ENCODE measurements at places on chromosomes 2 and 18.

- no peak for DNase-seq
These were observed 80.5 kb downstream of the AAK1 start for GRCh38 chr2:69563021-69563420.

DNA sequence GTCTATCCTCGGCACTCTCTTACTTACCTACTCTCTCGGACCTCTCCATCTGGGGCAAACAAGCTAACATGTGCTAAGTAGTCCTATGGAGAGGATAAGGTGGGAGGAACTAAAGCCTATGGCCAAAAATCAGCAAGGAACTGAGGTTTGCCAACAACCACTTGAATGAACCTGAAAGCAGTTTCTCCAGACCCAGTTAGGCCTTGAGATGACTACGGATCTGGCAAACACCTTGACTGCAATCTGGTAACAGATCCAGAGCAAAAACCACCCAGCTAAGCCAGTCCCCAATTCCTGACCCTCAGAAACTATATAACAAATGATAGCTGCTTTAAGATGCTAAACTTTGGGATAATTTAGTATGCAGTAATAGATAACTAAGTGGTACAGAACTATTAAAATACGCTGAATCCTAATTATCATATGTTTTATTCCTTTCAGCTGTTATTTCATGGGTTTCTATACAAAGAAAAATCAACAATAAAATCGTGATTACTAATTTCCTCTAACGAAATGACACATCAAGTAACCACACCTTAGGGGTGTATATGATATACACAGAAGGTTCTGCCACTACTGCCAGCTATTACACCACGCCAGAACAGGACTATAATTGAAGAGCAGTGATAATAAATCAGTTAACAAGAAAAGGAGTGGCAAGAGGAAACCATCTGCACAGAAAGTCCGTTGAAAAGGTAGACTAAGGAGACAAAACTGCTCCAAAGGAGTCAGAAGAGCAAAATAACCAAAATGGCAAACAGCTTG, 3.2 kb downstream of the FARSB start:
- no peak for DNase-seq

DNA sequence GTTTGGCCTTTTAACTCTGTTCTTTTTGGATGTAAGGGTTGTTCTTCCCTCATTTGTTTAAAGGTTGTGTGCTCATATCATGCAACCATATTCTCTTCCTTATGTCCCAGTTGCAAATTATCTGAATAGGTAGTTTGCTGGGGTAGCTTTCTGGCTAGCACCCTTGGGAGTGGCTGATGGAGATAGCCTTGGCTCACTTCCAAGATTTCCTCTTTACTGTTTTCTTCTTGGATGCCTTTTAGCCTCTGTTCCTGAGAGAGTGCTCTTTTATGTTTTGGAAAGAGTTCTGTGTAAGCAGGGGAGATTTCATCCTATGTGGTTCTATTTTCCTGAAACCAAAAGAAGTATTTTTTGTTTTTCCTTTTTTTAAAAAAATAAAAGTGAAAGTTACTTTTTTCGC, 25.4 kb downstream of the USP14 start:
- no peak for DNase-seq

DNA sequence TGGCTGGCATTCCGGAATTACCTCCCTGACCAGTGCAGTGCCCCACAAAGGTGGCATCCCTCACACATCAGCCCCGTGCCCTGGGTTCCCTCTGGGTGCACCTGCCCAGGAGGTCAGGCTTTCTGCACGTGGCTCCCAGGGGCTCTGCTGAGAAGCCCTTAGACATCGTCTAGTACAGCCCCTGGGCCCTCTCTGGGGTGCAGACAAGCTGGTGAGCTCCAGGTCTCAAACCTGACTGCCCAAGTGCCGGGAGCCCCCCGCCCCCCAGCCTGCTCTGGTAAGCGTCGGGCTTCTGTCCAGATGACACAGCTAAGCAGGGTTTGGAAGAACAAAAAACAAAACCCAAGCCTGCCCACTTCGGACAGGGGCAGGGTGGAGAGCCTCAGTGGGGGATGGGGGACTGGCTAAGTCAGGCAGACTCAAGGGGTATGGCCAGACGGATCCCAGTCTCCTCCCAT, 20.2 kb downstream of the TWIST2 start:
- no peak for DNase-seq

- DNase-seq, result no peak
These were observed 63.2 kb upstream of the STK39 start for GRCh38 chr2:168310580-168310979.

DNA sequence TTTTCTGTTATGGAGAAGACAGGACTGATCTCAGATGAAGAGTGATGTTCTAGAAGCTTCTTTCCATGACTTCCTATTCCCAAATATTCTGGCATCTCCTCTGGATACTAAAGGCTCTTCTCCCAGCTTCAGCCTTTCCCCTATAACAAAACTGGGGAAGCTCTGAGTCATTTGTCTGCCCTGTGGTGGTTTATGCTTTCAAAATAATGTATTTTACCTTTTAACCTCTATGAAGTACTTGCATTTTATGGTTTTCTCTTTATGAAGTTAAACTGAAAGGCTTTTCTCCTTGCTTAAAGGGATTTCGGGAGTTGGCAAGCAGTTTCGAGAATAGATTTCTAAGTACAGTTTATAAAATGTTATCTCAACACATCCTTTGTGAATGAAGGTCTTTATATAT, 104.4 kb downstream of the TANC1 start:
- no peak for DNase-seq

- DNase-seq, result no peak
These were observed 57.1 kb downstream of the HPCAL1 start for GRCh38 chr2:10359731-10360329.

DNA sequence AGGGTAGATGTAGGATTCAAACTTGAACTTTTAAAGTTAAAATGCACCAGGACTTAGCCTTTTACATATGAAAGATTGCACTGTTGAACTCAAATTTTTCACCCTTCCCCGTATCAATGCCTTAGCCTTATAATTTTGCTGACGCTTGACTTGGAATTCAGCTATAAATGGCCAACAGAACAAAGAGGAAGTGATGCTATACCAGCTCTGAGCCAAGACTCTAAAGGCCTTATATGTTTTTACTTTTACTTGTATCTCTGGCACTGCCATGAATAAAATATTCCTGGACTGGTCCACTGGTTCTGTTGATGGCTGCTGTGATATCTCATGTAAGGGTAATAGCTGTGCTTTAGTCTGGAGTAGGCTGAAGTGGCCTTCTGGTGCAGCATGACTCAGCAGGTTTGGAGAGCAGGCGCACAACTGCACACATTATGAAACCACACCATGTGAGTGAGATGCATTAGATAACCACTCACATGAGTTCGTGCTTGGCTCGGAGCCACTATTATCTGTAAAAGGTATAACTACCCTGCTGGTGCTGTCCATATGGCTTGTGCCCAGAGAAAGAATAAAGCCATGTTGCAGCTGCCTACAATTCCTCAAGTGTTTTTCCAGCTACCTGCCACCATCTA, 8.4 kb upstream of the IER3IP1 start:
- no peak for DNase-seq

- DNase-seq, result no peak
These were observed 5.9 kb downstream of the CATIP start for GRCh38 chr2:218362606-218363005.

DNA sequence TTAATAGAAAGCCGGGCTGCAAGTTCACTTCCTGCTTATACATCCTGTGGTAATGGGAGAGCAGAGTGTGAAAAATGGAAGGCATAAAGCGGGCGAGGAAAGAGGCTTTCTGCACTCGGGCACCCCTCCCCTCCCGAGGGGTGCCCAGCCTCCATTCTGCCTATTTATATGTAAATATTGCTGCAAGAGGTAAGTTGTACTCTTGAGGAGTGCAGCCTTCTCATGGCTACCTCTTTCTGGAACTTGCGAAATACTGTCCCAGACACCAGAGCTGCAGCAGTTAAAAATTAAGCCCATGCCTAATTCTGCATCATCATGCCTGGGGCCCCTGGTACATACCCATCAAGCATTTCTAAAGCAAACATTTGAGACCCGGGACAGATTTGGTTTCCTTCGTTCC, 156.0 kb downstream of the GBX2 start:
- no peak for DNase-seq

GRCh38 chr2:141242008-141242407, 888.8 kb downstream of the LRP1B start:
- DNase-seq, result no peak

DNA sequence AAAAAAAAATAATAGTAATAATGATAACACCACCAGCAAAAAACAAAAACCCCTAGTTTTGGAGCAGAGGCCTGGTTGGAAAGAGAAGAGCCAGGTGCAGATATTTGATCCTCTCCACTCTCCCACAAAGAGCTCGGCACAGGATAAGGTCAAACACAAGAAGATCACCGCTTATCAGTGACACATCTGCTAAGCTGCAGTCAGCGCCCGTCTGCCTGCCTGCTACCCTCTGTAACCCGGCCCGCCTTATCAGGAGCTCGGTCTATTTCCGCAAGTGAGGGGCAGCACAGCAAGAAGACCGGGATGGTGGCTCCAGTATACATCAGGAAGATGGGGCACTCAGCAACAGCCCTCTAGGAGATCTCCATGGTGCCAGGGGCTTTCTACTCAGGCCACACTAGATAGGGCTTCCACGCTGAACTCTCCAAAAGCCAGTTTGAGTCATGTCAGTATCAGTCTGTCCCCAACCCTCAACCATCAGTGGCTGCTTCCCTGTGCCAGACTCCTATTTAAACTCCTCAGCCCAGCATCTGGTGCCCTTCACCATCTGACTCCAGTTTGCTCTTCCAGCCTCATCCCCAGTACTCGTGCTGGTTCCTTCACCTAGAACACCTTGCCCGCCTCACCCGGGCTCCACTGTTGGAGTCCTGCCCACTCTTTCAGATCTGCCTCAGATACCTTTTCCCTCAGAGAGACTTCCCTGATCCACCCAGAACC, 67.3 kb upstream of the PPP1CB start:
- DNase-seq, result no peak

DNA sequence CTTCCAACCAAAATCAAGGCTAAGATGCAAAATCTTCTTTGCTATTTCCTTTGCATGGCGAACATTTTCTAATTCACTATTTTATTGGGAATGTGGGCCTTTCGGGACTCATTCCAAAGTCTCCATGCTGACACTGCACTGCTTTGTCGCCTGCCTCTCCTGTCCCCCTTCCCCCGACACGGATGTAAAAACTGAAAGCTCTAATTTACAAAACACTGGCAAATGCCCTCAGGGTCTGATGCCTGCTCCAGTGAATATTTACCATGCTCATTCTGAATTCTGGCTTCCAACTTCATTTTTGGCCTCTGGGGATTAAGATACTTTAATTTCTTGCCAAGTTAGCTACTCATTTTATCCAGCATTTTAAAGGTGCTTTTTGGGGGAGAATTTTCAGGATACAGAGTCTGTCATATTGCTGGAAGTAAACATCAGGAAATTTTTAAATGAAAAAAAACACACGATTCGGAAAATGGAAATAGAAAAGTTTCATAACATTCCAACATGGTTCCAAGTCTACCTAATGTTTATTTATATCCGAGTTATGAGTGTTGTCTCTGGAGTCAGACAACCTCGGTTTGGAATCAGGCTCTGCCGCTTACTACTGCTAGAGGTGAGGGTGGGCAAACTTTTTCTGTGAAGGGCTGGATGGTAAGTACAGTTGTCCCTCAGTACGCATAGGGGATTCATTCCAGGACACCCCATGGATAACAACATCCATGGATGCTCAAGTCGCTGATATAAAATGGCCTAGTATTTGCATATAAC, 14.6 kb upstream of the LTBP1 start:
- no peak for DNase-seq

DNA sequence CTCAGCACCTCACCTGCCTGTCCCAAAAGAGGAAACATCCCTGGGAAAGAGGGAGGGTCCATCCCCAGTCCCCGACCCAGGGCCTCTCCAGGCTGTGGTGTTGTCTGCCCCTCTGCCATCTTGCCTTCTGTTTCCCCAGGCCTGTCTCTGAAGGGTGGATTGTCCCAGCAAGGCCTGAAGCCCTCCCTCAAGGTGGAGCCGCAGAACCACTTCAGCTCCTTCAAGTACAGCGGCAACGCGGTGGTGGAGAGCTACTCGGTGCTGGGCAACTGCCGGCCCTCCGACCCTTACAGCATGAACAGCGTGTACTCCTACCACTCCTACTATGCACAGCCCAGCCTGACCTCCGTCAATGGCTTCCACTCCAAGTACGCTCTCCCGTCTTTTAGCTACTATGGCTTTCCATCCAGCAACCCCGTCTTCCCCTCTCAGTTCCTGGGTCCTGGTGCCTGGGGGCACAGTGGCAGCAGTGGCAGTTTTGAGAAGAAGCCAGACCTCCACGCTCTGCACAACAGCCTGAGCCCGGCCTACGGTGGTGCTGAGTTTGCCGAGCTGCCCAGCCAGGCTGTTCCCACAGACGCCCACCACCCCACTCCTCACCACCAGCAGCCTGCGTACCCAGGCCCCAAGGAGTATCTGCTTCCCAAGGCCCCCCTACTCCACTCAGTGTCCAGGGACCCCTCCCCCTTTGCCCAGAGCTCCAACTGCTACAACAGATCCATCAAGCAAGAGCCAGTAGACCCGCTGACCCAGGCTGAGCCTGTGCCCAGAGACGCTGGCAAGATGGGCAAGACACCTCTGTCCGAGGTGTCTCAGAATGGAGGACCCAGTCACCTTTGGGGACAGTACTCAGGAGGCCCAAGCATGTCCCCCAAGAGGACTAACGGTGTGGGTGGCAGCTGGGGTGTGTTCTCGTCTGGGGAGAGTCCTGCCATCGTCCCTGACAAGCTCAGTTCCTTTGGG, 47.2 kb downstream of the BOLA3 start:
- DNase-seq, result no peak

GRCh38 chr2:238305965-238306671, 14.2 kb upstream of the TRAF3IP1 start:
- no peak for DNase-seq

- no peak for DNase-seq
These were observed 188.7 kb upstream of the NRXN1 start for GRCh38 chr2:51220606-51221005.

DNA sequence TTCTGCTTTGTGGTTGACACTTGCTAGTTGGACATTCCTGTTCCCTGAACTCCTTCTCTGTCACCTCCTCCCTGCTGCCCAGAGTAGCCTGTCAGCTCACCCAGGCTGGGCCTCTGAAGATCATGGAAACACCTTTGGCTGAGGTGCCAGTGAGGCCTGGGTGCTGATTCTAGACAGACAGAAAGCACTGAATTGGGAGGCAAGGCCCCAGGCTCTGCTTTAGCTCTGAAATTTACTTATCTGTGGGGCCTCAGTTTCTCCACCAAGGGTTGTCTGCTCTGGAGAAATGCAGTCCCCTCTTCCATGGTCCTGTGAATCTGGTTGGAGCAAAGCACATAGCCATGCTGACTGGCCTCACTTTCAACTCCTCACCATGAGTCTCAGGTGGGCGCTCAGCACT, 104.6 kb upstream of the SIX3 start:
- no peak for DNase-seq

- no peak for DNase-seq
These were observed 33.5 kb downstream of the LGALSL start for GRCh38 chr2:64487256-64488049.

DNA sequence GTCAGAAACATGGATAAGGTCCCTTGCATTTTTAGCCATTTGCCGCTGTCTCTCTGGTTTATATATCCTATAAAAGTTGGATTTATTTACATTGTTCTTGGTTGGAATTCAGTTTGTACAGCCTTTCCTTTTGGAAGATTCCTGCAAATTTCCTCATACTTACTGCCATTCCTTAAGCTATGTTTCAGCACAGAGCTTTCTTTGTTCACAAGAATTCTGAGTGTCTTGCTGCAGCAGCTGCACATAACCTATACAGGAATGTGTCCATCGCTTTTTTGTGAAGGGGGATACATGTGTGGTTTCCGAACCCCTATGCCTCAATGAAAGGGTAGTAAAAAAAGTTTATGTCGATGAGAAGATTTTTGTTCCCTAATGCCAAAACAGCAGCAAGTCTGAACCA, 48.3 kb upstream of the CCDC68 start:
- no peak for DNase-seq

- DNase-seq, result no peak
These were observed 137.9 kb upstream of the RAB12 start for GRCh38 chr18:8471372-8471771.
